Central memory CD4-positive, alpha-beta T cell (primary cell): ENCODE measurements at places on chromosomes 3 and 15.

DNA sequence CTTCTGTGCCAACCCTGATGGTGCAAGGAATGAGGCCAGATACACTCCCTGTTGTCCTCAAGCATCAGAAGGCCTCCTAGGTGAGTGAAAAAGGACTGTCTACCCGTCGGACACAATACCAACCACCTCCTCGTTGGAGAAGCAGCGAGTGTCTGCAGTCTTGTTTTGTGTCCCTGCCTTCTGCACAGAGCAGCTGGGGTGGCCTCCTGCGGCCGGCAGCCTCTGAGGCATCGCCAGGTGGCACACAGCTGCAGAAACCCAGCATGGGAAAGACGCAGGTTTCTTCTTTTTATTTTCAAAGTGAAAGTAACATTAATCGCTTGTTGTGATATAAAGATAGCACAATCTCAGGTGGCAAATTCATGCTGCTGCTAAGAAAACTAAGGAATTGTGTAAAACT lies 509.9 kb downstream of the OCA2 start:
- DNase-seq = no peak

GRCh38 chr3:78993375-78993774 lies 774.4 kb downstream of the ROBO1 start:
- DNase-seq = no peak

GRCh38 chr3:127342735-127343134 lies 54.9 kb upstream of the PRR20G start:
- DNase-seq = no peak

- DNase-seq = no peak
These were observed 69.8 kb downstream of the ISG20 start for GRCh38 chr15:88708655-88709054.

DNA sequence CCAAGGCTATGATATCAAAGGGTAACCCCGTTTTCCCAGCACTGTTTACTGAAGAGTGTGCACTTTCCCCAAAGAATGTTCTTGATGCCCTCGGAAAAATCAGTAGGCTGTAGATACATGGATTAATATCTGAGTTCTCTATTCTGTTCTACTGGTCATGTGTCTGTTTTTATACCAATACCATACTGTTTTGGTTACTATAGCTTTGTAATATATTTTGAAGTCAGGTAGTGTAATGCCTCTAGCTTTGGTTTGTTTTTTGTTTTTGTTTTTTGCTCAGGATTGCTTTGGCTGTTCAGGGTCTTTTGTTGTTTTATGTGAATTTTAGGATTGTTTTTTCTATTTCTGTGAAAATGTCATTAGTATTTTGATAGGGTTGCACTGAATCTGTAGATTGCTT lies 95.1 kb downstream of the PLD1 start:
- no peak for DNase-seq

- DNase-seq = no peak
These were observed 13.3 kb upstream of the PLXND1 start for GRCh38 chr3:129619726-129620162.

DNA sequence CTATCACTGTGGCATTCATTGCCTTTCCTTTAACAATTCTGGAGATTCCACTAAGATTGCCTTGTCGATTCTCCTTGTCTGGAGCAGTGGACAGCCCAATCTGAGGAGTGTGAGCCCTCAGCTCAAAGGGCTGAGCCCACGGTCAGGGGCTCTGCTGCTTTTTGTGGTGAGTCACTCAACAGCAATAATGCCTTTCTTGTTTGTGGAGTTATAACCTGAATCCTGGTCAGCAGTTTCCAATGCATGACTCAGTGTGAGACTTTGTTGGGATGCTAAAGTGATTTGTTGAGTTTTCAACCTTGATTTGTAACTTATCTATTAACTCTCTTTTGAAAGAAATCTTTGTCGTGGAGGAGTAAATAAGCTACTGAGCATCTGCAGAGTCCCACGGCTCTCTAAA lies 183.5 kb downstream of the TJP1 start:
- DNase-seq = no peak

DNA sequence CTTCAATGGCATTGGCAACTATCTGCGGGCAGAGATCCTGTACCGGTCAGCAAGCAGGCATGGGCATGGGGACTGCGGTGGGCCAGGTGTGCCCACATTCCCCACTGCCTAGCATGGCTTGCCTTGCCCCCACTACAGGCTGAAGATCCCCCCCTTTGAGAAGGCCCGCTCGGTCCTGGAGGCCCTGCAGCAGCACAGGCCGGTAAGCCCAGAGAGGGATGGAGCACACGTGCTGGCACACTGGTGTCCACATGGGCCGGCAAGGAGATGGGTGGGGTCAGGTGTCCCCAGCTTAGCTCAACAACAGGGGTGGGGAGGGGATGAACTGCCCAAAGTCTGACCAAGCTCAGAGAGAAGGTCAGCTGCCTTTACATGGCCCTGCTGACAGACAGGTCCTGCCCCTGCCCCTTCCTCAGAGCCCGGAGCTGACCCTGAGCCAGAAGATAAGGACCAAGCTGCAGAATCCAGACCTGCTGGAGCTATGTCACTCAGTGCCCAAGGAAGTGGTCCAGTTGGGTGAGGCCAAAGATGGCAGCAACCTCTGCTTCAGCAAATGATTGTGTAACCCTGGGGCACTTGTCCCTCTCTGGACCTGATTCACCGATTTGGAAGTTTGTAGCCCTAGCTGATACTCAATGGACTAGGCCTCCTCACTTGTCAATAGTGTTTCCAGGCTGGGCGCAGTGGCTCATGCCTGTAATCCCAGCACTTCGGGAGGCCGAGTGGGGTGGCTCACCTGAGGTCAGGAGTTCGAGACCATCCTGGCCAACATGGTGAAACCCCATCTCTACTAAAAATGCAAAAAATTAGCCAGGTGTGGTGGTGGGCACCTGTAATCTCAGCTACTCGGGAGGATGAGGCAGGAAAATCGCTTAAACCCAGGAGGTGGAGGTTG lies 5.6 kb downstream of the NEIL1 start:
- no peak for DNase-seq

GRCh38 chr3:7854266-7854665 lies 647.4 kb upstream of the LMCD1 start:
- DNase-seq = no peak

GRCh38 chr3:184336547-184337398 lies 627 bp upstream of the FAM131A start:
- no peak for DNase-seq

GRCh38 chr3:186959029-186959624 lies 28.8 kb downstream of the ST6GAL1 start:
- no peak for DNase-seq

DNA sequence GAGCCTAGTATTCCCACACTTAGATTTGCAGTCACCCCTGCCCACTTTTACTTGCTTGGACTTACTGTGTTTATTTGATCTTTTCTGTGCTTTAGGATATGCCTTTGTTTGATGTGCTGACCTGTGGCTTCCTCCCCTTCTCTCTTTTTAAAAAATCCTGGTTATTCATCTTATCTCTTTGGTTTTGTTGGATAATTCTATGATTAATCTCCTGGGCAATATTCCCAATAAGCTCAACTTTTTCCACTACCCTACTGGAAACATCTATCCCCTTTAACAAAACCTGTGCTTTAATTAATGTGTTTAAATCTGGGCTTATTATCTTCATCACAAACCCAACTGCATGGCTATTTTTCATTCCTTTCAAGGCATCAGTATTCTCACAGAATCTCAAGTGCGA lies 476.0 kb upstream of the TGFBR2 start:
- DNase-seq = no peak

DNA sequence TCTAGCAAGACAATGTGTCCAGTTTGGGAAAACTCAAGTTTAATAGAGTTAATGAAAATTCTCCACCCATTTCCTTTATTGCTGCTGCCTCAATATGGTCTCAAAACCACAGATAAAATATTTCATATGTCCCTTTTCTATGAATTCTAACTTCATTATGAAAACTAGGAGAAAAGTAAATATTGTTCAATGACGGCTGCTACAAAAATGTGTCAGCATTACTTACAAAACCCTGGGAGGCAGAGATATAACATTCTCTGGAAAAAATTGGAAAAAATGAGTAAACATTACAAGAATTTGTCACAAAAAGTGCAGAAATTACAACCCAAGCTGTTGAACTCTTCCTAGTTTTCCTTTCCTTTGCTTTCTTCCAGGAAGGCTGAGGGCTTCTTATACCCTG lies 22.2 kb upstream of the FBN1 start:
- DNase-seq = no peak

DNA sequence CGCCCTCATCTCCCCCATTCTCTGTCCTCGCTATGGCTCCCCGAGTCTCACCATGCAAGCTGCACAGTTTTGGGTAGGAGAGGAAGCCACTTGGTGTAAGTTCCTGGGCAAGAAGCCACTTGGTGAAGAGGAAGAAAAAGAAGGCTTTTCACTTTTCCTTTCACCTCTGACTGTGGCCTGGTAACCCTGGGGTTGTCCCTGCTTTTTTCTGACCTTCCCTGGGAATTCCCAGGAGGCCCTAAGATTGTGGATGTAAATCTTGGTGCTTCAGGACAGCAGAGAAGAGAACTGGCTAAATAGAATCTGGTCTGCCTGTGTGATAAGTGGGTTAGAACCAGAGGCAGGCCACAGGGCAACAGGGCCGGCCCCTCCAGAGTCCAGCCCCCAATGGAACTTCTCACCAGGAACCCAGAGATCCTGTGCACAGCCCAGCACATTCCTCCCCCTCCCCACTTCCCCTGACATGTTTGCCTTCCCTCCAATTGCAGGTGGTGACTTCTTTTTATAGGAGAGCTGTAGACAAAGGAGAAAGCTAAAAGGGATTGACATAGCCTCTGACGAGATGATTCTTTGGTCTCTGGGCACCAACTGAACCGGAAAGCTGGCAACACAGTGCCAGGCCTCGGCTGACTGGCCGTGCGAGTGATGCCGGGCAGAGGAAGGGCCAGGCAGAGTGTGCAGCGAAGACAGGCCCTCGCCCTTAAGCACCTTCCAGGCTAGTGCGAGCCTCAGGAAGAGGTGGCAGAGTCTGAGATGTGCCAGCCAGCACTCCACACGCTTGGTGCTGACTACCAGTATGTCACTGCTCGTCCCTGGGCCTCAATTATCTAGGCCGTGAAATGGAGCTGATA lies 19.4 kb upstream of the SKOR1 start:
- DNase-seq = no peak

GRCh38 chr3:128062033-128062745 lies 10.0 kb downstream of the SEC61A1 start:
- DNase-seq = no peak

DNA sequence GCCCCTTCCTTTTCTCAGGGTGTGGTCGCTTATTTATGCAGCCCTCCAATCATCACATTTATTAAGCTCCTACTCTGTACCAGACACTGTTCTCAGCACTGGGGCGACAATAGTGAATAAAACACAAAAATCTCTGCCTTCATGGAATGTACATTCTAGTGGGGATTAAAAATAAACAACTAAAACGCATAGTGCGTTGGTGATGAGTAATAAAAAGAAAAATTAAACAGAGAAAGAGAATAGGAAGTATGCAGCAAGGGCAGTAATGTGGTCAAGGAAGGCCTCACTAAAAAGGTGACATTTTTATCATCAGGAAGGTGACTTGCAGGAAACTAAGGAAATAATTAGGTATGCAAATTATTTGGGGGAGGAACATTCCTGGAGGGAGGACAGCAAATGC lies 5.1 kb downstream of the SLC51B start:
- DNase-seq = no peak

GRCh38 chr15:70137967-70138366 lies 40.2 kb upstream of the TLE3 start:
- no peak for DNase-seq

DNA sequence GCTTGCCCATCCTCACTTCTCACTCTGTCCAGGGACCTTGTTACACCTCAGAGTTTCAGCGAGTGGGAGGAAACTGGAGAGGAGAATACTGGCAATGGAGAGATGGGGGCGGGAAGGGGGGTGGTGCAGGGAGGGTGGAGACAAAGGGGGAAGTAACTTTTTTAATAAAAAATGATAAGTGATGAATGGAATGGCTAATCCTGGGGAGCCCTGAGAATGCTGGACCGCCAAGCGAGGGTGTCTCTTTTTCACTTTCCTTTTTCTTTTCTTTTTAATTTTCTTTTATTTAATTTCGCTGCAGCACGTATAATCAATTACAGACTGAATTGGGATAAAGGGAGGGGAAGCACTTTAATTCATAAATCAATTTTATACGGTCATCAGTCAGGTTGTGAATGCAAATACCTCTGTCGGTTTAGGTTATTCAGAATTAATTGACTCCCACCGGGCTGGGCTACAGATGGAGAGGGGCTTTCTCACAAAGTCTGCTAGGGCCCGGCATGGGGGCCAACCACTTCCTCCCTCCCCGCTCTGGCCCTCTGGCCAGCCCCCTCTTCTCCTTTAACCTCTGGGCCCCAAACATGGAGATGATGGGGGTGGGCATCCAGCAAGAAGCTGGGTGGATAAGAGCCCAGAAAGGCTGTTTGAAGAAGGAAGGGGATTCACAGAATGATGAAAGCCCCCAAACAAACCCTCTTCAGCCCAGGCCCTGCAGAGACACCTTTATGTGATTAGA lies 106.8 kb upstream of the BOC start:
- DNase-seq = no peak

DNA sequence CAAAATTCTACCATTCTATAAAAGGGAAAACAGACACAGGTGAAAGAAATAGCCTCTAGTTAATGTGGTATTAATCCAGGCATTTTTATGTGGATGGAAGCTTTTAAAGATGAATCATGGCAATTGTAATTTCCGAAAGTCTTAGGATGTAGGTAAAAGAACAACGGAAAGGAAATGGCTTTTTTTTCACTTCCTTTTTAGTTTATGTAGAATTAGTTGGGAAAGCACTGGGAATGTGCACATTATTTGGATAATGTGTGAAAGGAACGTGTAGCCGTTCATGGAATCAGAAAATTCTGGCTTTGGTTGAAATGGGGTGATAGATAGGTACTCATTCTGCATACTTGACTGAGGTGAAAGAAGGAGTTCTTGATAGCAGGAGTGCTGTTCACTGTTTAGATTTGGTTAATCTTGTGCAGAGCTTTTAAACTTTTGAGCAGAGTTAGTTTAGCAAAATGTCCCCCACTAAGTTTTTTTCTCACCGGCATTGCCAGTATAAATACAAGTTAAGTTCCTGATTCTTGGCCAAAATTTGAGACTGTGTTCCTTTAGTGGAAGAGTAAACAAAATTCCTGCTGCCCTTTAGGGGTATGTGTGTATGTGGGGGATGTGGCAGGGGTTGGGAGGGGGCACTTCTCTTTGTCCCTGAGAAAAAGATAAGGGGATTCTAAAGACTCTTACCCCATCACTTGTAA lies 20.2 kb upstream of the UTS2B start:
- DNase-seq = no peak

DNA sequence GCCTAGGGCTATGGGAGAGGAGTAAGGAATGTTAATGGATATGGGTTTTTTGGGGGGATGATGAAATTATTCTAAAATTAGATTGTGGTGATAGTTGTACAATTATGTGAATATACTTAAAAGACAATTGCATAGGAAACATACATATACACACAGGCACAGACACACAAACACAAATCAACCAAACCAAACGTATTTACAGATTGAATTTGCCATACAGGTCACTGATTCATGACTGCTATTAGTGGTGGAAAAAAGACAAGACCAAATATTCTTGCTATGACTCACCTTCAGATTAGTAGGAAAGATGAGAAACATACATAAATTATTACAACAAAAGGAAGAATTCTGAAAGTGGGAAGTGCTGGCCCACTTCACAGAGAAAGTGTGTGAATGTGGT lies 85.3 kb downstream of the C3orf38 start:
- DNase-seq = no peak
